ENCODE measurements at places on chromosomes 3 and 15.

DNA sequence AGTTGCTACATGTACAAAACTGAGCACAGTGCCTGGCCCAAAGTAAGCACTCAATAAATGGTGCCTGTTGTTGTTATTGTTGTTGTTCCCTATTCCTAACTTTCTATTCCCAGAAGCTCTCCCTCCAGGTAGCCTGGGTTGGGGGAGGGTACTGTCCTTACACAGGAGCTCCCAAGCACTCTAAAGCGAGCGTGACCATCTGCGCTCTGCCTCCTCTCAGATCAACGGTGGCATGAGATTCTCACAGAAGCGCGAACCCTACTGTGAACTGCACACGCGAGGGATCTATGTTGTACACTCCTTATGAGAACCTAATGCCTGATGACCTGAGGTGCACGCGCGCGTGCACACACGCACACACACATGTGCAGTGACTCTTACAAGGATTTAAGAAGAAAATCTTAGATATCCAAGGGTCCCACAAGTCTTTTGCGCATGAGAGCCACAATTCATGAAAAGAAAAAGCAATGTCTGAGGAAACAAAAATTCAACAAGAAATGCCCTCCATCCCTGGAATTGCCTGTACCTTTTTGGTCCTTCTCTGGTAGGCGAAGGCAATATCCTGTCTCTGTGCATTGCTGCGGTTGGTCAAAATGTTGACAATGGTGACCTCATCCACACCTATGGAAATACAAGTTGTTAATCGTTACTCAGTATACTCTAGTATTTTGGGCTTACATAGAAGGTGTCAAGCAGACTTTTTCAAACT lies 33.7 kb downstream of the ANXA2 start:
- no peak for DNase-seq

GRCh38 chr3:77142578-77142977 lies 102.7 kb downstream of the ROBO2 start:
- DNase-seq: no peak

GRCh38 chr15:34795267-34796081 lies at the start of gene ACTC1:
Gene ACTC1, minus strand, starts transcription at chr15:34795549. Its CDS starts 741 bp downstream, at chr15:34794808.
- peak; percentile 74 for DNase-seq

- DNase-seq: no peak
Measured at GRCh38 chr3:194931865-194932264, 246.2 kb downstream of the FAM43A start.

DNA sequence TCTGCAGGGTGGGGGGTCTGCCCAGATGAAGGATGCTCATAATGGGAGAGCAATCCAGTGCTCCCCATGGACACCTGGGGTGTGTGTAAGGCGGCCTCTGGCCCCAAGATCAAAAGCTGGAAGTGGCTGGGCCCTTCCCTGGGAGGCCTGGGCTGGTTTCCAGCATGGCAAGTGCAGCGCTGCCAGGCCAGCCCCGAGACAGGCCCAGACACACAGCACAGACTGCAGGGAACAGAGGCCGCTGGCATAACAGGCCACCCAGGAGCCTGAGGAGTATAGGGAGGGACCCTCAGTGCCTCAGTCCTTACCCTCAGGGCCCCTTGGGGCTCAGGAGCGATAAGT lies 10.0 kb downstream of the ITPKA start:
- DNase-seq: no peak

GRCh38 chr3:9343115-9343514 lies 19.7 kb upstream of the THUMPD3 start:
- no peak for DNase-seq

- DNase-seq: no peak
Measured at GRCh38 chr3:53705774-53706173, 140.4 kb downstream of the CHDH start.

DNA sequence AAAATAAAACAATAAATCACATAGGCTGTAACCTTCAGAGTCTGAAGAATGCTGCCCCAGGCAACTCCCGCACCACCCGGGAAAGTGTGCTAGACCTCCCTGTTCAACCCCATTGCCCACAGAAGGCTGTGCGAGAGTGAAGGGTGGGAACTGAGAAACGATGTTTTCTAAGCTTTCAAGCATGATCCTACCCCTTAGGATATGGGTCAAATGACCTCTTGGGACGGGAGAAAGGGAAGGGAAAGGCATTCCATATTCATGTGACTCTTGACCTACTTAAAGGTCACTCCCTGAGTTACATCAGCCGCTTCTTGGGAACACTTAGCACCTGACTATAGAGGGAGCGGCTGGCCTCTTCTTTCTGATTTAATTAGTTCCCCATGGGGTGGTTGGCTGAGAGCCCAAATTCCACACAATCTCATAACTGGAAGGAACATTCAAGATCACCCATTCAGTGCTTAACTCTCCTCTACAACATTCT lies 114.7 kb upstream of the SLC24A5 start:
- DNase-seq: no peak

- no peak for DNase-seq
Measured at GRCh38 chr3:179961071-179961702, 75.5 kb downstream of the PEX5L start.

DNA sequence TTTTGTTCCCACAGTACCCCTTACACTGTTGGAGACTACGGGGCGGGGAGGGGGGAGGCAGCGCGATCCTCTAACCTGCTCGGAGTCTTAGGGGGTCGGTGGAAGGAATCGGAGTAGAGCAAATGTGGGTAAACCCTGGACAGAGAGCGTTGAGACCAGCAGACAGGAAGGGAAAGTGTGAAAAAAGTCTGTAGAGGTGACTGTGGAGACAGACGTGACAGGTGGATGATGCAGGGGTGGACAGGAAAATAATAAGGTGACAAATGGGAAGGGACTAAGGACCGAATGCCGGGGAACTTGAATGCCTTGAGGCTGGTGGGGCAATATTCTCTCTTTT lies 424 bp downstream of the EAF2 start:
- no peak for DNase-seq

GRCh38 chr3:194130807-194131589 lies 5.0 kb upstream of the HES1 start:
- DNase-seq: peak; percentile 66

DNA sequence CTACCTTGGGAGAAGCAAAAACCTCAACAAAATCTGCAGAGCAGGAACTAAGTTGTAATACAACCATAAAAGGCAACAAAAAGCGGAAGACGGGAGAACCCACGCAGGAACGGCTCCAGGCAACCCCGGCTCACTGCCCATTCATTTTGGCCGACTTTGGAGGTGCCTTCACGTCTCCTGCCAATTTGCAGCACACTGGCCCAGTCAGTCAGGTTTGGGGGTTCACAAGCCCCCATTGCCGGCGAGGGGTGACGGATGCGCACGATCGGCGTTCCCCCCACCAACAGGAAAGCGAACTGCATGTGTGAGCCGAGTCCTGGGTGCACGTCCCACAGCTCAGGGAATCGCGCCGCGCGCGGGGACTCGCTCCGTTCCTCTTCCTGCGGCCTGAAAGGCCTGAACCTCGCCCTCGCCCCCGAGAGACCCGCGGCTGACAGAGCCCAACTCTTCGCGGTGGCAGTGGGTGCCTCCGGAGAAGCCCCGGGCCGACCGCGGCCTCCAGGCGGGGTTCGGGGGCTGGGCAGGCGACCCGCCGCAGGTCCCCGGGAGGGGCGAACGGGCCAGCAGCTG lies 463 bp downstream of the TERC start:
- no peak for DNase-seq

DNA sequence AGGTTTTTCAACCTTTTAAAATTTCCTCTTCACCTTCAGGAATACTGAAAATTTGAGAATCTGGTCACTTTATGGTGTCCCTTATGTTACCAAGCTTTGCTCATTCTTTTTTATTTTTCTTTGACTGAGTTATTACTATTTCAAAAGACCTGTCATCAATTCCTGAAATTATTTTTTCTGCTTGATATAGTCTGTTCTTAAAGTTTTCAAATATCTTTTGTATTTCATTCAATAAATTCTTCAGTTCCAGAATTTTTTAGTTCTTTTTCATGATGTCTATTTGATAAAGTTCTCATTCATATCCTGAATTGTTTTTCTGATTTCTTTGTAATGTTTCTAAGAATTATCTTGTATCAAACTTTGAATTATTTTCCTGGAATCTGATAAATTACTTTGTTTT lies 63.9 kb downstream of the UQCC5 start:
- DNase-seq: no peak

DNA sequence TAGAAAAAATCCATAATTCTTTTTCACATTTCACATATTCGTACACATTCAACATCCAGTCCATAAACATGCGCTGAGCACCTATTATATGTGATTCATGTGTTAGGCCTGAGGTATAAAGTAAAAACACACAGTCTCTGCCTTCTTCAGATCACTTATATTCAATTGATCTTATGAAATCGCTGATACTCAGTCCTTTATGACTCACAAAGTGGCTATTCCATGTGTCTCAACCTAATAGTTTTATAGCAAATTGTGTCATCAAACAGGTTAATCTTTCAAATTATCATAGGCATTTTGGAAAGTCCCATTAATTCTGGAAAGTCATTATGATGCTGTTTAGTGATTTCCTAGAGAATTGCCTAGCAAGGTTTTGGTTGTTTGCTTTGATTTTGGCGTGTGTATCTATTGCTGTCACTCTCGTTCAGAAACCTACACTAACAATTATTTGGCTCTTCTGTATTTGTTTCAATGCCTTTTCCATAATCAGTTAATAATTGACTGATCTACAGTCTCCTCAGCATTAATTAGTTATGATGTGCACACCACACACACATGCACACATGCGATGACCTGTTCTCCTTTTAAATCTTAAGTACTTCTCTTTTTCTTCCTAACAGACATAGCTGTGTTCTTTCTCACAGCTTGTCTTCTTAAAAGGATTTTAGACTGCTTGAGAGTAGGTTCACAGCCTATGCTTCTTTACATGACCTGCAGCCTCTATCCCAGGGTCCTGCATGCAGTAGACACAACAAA lies 353.1 kb downstream of the MECOM start:
- no peak for DNase-seq

GRCh38 chr3:13215940-13216546 lies 142.8 kb upstream of the IQSEC1 start:
- DNase-seq: no peak

- peak; percentile 58 for DNase-seq
Measured at GRCh38 chr3:53109891-53110771, 20.1 kb downstream of the RFT1 start.

- DNase-seq: no peak
Measured at GRCh38 chr15:27464941-27465612, 494.1 kb downstream of the GABRG3 start.

- no peak for DNase-seq
Measured at GRCh38 chr3:32283304-32283703, 44.8 kb downstream of the CMTM8 start.

DNA sequence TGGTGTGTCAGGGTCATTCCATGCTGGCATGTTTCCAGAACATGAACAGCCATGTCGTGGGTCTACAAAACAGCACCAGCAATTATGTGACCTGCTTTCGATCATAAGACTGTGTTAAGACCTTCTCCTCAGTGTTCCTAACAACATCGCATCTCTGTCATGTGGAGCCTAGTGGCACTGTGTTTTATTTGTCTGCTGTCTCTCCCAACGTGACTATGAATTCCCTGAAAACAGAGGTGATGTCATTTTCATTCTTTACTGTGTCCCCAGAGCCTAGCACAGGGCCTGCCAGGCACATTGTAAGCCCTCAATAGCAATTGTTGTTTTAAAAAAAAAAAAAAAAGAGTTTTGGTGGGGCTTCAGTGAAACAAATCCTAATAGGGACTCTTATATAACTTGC lies 94.2 kb upstream of the IL12A start:
- no peak for DNase-seq

- DNase-seq: no peak
Measured at GRCh38 chr15:39730552-39730951, 52.1 kb downstream of the FSIP1 start.

DNA sequence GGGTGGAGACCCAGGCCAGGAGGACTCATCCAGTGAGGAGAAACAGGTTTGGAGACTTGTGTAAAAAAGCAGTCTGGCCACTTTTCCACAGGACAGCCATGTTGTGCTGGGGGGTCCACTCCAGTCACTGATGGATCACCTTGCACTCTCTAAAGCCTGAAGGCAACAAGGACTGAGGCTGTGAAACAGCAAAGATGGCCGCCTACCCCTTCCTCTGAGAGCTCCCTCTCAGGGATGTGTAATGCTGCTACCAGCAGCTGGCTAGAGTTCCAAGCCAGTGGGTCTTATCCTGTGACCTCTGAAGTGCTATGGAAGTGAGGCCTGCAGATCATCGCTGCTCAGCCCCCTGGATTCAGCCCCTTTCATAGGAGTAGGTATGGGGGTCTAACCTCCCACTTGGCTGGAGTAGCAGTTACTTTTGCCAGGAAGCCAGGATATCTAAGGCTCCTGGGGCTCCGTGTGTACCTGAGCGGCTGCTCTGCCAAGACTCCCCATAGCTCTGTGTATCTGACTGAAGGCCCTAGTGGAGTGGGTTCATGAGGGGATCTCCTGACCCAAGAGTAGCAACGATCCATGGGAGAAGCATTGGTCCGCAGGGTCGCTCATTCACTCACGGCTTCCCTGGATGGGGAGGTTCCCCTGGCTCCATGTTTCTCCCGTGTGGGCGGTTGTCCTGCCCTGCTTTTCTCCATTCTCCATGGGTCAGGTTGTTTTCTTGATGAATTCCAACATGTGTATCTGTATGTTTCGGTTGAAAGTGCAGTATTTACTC lies 69.9 kb upstream of the TNFSF10 start:
- DNase-seq: no peak

DNA sequence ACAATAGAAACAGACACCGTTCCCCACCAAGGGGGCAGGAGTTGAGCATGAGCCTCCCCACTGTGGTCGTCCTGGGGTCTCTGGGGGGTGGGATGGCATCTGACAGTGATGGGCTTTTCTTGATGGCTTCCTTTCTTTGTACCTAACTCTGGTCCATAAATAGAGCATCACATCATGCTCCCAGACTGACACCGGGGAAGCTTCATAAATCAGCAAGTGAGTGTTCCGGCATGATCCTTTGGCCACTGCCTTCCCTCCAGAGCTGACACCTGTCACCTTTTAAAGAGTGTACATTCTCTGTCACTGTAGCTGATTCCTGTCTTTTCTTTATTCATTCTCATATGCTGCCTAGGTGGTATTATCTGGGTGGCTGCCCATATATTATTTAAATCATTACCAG lies 129.9 kb downstream of the ROBO2 start:
- no peak for DNase-seq

DNA sequence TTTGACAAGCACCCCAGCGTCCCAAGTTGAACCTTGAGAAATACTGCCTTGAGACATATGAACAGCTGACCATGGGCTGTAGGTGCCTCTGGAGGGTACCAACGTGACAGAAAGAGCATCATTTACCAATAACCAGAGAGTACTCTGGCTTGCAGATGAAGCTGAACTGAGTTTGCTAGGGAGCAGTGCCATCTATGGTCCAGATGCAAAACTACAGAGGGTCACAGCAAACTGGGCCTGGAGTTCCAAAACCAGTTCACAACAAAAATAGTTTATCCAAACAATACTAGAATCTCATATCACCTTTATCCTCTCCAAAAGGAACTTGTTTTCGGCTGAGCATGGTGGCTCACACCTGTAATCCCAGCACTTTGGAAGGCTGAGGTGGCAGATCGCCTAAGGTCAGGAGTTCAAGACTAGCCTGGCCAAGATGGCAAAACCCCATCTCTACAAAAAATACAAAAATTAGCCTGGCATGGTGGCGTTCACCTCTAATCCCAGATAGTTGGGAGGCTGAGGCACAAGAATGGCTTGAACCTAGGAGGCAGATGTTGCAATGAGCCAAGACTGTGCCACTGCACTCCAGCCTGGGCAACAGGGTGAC lies 69.3 kb downstream of the CHAC1 start:
- peak; percentile 55 for DNase-seq
